SIG-M5 (cell line): ENCODE measurements at places on chromosomes 7 and 10.

GRCh38 chr10:58451193-58451889, 61.3 kb upstream of the BICC1 start:
- DNase-seq = no peak

GRCh38 chr7:142856565-142857245, 1.8 kb downstream of the EPHB6 start:
- DNase-seq = no peak

DNA sequence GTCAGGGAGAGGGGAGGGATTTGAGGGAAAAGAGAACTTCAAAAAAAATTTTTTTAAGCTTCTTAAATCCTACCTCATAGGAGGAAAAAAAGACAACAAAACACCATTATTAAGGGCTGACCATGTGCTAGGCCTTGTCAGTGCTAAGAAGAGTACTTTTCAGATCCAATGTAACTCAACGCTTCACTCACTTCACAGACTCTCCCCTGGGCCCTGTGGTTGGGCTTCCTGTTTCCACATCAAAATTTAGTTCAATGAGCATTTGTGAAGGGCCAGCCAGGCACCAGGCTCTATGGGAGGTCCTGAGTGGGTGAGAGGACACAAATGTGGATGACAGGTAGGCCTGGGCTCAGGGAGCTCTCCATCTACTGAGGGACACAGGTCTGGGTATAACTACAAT, 249.8 kb downstream of the PTEN start:
- no peak for DNase-seq

- no peak for DNase-seq
Observed at GRCh38 chr10:121709675-121710073, 111.4 kb upstream of the FGFR2 start.

DNA sequence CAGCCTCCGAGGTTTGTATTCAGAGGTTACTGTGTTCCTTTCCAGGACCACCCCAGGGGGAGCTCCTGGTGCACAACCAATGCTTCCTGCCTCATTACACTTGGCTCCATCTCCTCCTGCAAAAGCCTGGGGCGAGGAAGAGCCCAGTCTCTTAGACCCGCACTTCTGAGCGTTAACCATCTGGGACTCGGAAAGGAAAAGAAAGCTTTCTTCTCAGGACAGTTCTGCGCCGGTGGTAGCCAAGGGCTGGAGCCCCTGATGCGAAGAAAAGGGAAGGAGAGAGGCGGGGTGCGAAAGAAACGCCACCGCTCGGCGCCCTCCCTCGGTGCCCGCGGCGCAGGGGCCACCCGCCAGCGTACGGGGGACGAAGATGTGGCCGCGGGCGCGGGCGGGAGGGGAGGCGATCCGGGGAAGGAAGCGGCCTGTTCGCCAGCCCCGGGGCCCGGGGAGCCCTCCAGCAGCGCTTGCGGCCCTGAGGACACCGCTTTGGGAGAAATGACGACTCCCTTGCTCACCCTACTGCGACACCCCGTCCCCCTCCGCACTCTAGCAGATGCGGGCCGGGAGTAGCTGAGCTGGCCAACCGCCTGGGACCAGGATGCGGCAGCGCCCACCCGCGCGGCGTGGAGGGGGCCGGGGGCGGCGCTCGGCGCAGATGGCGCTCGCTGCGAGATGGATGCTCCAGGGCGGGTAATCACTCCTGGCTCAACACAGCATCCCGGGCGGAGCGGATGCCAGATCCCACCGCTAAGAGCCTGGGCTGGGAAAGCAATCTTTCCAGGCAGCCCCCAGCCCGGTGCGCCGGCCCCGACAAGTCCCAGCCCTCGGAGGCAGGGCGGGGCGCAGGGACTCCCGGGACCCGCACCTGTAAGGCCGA, 1.3 kb downstream of the NRCAM start:
- no peak for DNase-seq

DNA sequence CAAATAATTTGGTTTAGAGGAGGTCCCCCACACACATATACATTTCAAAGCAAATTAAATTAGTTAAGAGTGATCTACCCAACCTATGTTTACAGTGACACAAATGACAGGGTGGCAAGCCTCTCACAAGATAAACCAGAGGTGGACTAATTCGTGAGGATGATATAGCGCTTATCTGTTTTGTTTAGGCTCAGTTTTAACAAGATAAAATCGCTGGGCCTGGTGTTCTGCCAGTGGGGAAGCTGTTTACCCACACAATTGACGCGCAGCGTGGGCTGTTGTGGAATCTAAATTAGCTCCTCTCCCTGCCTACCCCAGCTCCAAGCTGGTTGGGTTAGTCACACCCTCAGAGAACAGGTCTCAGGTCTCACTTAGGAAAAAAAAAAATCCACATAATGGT, 16.7 kb upstream of the PLXNA4 start:
- DNase-seq = no peak

DNA sequence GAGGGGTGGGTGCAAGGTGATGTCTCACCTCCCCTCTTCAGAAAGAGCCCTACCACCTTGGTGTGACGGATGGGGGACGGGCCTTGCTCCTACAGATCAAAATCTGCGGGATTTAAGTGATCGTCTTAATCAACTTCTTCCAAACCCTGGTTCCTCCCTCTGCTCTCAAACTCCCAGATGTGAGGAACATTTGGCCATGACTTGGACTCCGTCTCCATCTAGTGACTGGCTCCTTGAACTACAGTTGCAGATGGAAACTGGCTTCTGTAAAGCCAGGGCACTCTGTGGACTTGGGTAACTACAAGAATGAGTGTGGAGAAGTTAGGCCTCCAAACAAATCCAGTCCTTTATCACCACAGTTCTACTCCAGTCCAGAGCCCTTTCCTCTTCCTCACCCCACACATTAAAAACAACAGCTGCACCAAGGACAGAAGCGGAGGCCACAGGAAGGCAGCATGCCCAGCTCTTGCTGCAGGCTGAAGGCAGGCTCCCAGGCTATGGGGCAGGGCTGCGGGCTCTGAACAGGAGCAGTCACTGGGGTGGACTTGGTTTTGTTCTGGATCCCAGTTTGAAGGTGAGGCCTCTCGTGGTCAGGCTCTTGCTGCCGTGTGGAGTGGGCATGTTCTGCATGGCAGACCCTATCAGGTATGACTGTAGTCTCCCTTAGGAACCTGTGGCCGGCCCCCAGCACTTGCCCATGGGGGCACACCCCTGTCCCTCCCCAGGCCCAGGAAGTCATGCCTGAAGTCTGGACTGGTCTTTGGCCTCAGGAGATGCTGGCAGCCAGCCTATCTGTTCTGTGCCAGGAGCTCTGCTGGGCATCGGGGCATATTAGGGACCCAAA, 79.4 kb downstream of the VWC2 start:
- DNase-seq = peak; percentile 8

DNA sequence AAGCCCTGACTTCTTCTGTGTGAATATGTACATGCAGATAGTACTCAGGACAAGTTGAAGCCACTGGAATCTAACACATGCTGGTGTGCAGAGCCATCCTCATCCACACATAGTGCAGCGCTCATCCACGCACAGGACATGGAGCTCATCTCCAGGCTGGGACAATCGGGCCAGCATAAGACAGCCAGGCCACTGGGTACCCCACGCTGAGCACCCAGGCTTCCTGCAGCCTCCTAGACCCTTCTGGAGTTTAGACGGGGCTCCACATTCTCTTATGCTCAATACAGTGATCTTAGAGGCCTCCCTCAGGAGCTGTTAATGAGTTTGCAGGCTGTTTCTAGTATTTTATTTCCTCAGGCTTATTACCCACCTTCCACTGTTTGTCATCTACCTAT, 238.9 kb downstream of the TNS3 start:
- no peak for DNase-seq

DNA sequence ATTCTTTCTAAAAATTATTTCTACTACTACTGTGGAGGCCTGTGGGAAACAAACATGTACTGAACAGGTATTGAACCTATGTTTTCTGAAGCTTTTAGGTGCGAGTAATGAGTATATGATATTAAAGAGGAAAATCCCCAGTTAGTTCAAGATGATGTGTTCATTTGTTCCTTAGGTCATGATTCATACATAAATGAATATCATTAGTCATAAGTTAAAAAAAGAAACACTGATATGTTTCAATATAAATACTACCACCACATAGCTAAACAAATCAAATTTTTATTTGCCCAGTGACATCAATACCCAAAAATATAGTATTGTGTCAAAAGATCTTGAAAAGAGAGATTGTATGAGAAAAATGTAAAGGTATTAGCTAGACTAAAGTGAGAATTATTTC, 210.7 kb upstream of the GNAI1 start:
- no peak for DNase-seq

DNA sequence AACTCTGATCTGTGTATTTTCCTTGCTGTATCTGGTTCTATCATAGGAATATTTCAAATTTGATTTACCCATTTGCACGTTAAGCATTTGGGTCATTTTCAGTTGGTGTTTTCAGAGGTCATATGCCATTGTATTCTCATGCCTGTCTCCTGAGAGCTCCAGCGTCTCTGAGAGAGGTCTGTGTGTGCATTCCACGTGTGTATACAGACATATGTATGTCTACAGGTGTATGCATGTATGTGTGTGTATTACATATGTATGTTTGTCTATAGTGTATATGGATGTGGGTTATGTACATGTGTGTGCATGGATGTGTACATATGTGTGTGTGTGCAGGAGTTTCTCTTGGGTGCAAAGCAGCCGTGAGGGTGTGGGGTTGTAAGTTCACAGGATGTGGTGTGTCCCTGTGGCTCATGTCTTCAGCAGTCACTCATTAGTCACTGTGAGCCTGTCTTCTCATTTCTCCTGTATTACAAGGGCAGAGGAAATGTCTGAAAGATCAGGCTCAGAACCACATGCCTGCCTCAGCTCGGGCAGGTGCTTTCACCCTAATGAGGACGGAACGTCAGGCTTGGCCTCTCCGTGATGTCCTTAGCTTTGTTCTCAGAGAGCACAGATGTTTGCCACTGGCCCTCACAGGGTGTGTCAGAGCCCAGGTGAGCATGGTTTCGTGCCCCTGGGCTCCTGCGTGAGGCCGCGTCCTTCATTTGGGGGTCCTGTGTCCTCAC, 101.6 kb downstream of the NKX6-2 start:
- DNase-seq = no peak

DNA sequence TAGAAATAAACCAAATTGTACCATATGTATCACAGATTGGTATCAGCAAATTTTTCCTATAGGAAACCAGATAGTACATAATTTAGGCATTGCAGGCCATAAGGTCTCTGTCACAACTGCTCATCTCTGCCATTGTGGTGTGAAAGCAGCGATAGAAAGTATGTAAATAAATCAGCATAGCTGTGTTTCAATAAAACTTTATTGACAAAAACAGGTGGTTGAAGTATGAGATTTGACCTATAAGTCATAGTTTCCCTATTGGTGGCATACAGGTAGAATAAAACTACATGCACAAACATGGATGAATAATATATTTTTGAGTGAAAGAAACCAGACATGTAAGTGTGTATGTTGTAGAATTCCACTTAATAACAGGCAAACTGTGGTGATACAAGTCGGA, 1454.9 kb downstream of the REEP3 start:
- no peak for DNase-seq

GRCh38 chr10:47262606-47263533, 37.1 kb upstream of the GDF10 start:
- no peak for DNase-seq
